ENCODE measurements at places on chromosomes 12 and 14.

- no peak for DNase-seq
Measured at GRCh38 chr12:123614531-123614930, 12.6 kb downstream of the DDX55 start.

DNA sequence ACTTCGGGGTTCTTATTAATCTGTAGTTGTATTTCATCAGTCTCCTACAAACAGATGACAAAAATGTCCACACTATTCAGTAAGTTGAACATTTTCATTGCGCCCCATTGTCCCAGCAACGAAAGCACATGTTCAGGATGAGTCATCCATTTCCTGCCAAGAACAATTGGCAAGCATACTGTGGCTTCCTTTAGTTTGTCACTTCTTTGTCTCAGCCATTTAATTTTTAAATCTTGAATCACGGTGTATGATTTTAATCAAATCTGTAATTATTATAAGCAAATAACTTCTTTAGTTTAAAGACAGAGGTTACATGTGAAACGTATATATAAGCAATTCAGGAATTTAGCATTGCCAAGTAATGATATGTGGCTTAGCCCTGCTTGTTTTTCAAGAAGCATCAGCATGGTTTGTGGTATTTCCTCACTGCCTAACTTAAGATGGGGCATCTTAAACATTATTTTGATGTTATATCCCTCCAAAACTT is 211.3 kb upstream of the KRR1 start:
- peak; percentile 72 for DNase-seq

GRCh38 chr14:44339231-44339630 is 167.9 kb downstream of the FSCB start:
- no peak for DNase-seq

- no peak for DNase-seq
Measured at GRCh38 chr12:3279415-3279780, 202.2 kb downstream of the TSPAN9 start.

GRCh38 chr14:75442166-75442565 is 14.3 kb downstream of the JDP2 start:
- DNase-seq: no peak

GRCh38 chr12:16361142-16361783 is 13.8 kb downstream of the MGST1 start:
- no peak for DNase-seq

- DNase-seq: no peak
Measured at GRCh38 chr14:24430682-24431568, 1.2 kb downstream of the KHNYN start.

DNA sequence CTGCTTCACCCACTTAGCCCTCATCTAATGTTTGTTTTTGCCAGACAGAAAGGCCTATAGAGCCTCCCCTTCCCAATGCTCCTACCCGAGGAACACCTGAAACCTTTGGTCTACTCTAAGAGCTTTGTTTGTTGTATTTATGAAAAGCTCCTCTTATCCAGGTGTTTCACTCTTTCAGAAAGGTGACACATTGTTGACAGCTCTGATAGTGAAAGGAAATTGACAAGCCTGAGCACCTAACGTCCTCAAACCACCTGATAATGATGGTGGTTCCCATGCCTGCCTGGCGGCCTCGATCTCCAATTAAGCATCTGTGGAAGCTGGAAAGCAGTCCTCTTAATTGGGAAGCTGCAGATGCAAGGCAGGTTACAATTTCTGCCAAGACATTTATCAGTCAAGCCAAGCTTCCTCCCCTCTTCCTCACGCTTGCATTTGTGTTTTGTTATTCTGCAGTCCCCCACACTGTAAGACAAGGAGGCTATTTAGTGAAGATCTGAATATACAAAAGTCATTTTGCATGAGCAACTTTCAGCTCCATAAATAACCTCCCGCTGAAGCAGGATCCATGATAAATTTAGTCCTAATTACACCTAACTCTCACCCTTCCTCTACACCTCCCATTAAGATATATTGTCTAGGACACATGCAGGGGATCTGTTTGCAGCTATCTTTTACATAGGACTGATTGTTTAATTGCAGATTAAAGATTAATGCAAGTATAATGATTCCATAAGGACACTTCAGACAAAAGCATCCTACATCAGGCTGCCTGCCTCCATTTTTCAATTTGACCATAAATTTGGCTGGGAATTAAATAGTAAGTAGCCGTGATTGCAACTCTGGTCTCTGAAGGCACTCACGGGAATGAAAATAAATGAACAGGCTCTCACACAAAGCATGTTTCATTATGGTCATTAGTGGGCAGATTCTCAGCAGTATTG is 288.6 kb downstream of the PDZRN4 start:
- DNase-seq: no peak

GRCh38 chr12:62724947-62725451 is 210.0 kb downstream of the PPM1H start:
- peak; percentile 57 for DNase-seq

GRCh38 chr12:6097411-6097810 is 27.1 kb downstream of the VWF start:
- DNase-seq: no peak

GRCh38 chr14:55512421-55512820 is 67.6 kb upstream of the KTN1 start:
- DNase-seq: no peak

Measured in right lung (tissue), 10 donors.